ENCODE measurements at places on chromosomes 6 and 20.

DNA sequence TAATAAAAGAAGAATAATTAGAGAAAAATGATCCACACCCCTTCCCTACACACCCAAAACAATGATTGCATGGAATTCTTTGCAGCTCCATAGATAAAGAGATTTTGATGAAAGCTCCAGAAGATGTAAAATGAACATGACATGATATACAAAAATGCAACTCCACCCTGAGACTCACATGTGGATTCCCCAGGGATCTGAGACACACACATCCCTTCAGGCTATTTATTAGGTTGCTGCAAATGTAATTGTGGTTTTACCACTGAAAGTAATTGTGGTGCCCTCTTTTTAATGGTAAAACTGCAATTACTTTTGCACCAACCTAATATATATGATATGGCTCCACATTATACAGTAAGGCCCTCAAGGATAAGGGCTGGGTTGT lies 40.4 kb upstream of the TBC1D7 start:
- DNase-seq, result no peak

GRCh38 chr20:57294550-57294949 lies 28.1 kb upstream of the BMP7 start:
- DNase-seq, result no peak

GRCh38 chr20:23537030-23537429 lies 31.3 kb downstream of the CST9L start:
- DNase-seq, result no peak

GRCh38 chr20:54620611-54621010 lies 145.2 kb downstream of the DOK5 start:
- no peak for DNase-seq

- DNase-seq, result no peak
Measured at GRCh38 chr6:62971976-62972658, 239.2 kb upstream of the FKBP1C start.

- DNase-seq, result no peak
Measured at GRCh38 chr20:18705490-18705889, 108.1 kb upstream of the SCP2D1 start.

GRCh38 chr20:53270792-53271375 lies 298.7 kb downstream of the TSHZ2 start:
- DNase-seq, result no peak

DNA sequence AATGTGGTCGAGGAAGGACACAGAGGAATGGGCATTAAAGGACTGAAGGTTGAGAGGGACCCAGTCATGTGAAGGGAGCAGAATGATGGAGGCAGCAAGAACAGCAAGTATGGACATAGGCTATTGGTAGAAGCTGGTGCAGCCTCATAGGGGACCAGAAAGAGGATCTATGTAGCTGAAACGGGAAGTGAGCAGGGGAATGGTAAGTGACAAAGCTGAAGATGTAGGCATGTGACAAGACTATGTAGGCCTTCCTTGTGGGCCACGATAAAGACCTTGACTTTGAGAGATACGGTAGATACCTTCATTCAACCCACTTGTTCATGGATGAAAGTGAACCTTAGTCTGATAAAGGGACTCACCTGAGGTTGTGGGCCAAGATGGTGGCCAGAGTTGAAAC lies 3.5 kb downstream of the CTNNBL1 start:
- DNase-seq, result no peak

GRCh38 chr6:126245077-126245476 lies 94.8 kb upstream of the CENPW start:
- no peak for DNase-seq

- peak; percentile 21 for DNase-seq
Measured at GRCh38 chr20:13220194-13220903, 725 bp upstream of the ISM1 start.

GRCh38 chr6:119147101-119148053 lies 68.9 kb upstream of the FAM184A start:
- peak; percentile 57 for DNase-seq

GRCh38 chr6:11055127-11055627 lies 11.1 kb upstream of the ELOVL2 start:
- DNase-seq, result no peak

- DNase-seq, result no peak
Measured at GRCh38 chr20:6732001-6732447, 35.5 kb upstream of the BMP2 start.

GRCh38 chr6:3232017-3232945 lies 4.8 kb upstream of the TUBB2B start:
- no peak for DNase-seq

DNA sequence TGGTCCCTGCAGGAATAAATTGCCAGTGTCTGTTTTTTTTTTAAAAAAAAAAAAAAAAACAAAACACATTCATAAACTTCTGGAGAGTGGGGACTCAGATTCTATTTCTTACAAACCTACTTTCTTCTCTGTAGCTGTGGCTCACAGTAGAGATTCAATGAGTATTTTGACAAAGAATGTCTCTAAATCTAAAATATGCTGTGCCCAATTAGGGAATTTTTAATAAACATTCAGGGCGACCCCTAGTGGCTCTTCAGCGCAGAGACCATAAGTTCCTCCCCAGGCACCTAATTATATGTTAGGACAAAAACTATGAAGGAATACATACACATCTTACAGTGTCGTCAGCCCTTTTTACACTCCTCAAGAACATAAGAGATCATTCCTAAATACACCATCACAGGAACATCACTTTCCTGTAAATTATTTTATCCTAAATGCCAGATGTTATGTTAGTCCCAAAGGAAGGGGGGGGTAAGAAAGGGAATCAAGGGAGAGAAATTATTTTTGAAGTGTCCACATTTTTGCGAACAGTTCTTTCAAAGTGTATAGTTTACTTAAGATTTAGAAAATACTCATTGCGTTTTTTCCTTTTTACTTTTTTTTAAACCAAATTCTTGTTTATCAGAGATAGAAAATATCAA lies 21.8 kb upstream of the NAA20 start:
- peak; percentile 30 for DNase-seq

- DNase-seq, result no peak
Measured at GRCh38 chr6:126661646-126662045, 321.7 kb downstream of the CENPW start.

DNA sequence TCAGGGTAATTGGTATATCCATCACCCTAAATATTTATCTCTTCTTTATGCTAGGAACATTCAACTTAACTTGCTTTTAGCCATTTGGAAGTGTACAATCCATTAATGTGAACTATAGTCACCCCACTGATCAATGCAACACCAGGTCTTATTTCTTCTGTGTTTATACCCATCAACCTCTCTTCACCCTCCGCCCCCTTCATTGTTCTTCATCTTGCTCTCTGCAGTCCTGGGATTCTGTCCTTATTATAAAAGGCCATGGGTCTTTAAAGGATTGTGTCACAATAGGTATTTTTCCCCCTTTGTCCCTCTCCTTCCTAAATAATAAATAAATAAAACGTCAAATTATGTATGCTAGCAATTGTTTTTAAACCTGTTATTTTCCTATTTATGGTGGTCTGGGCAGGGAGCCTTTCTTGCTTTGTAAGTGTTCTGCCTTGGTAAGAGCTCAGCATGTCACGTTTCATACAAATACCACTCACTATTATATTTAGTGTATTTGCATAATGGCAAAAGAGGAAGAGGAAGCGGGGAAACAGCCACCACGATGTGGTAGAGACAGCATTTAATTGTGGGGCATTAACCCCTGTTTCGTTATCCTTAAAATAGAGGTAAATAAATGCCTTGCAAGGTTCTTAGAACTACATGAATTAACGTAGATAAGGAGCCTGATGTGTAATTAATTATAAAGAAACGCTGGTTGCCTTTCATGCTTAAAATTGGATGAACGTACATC lies 1.9 kb downstream of the ABRACL start:
- no peak for DNase-seq

GRCh38 chr20:13638162-13638495 lies 603 bp downstream of the TASP1 start:
- no peak for DNase-seq

DNA sequence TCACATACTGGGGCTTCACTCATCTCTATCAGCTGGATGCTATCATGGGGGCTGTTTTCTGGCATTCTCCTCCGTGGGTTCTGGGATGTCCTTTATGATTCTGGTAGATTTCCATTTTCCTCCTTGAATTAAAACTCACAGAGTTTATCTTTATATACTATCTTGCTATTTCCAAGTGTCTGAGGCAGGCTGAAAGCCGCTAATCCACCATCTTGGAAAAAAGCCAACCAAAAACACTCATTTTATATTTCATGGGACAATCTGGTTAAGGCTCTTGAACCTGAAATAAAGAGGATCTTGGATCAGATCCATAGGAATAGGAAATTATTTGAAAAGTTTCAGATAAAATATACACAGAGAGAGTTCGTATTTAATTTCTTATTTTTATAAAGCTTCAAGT lies 86.0 kb downstream of the AFG1L start:
- DNase-seq, result no peak

DNA sequence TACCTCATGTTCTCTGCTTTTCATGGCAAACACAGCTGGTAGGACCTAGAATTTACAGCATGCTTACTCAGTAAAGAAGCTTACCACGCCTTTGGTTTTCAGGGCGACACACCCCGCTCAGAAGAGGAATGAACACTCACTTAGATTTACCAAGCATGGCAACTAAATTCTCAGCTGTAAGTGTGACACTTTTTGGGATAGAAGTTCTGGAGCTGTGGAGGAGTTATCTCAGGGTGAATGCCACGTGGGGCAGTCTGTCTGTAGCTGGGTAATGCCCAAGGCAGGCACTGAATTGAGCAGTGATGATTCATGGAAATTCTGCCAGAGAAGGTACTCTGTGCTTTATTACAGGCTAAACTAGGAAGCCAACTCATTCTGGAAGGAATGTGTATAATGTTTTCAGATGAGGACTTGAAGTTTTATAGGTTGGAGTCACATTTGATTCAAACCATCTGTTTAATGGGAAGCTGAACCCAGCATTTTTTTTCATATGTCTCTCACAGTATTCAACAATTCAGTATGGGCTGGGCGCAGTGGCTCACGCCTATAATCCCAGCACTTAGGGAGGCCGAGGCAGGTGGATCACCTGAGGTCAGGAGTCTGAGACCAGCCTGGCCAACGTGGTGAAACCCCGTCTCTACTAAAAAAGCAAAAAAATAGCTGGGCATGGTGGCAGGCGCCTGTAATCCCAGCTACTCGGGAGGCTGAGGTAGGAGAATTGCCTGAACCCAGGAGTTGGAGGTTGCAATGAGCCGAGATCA lies 3.5 kb upstream of the PRIM2 start:
- no peak for DNase-seq

DNA sequence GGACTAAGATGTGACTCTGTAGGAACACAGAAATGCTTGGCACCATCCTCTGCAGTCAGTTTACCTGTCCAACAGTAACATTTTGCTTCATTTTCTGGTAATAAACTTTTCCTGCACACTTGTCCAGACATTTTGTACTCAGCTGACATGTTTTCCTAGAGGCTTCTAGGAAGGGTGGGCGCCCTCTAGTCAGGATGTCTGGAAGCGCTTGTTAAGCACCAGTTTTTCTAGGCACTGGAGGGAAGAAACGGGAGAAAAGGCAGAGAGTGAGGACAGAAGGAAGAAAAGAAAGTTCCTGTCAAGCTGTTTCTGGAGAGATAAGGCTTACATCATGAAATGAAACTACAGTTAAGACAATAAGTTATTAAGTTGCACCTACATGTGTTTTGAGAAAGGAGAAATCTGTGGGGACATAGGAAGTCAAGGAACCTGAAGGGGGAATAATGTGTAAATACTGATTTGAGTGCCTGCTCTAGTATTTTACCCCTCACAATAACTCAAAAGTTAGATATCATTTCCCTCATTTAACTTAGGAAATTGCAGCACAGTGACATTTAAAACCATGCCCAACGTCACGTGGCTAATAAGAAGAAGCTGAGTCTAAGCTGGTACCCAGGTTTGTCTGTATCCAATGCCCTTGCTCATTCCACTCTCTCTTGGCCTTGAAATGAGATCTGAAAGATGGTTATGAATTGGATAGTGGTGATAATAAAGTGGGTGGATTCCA lies 42.7 kb upstream of the TNFRSF21 start:
- no peak for DNase-seq

DNA sequence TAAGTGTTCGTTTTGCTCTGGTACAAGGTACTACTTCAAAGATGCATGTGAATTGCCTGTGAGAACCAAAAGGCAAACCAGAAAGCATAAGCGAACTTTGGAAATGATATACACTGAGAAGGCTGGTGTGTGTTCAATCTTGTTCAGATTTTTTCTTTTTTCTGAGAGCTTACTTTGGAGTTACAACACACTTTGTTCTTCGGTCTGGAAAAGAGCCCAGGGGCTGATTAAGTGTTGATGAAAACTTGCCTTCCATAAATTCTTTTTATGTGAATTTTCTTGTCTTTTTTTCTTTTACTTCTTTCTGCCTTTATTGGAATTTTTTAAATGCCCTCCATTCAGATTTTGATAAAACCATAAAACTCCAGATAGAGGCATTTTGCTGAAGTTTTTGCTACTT lies 395.1 kb upstream of the SASH1 start:
- DNase-seq, result no peak

GRCh38 chr20:12554426-12554825 lies 454.3 kb upstream of the SPTLC3 start:
- no peak for DNase-seq

GRCh38 chr20:3729378-3729777 lies 3.1 kb upstream of the HSPA12B start:
- DNase-seq, result no peak

- no peak for DNase-seq
Measured at GRCh38 chr20:53128004-53128403, 155.8 kb downstream of the TSHZ2 start.

DNA sequence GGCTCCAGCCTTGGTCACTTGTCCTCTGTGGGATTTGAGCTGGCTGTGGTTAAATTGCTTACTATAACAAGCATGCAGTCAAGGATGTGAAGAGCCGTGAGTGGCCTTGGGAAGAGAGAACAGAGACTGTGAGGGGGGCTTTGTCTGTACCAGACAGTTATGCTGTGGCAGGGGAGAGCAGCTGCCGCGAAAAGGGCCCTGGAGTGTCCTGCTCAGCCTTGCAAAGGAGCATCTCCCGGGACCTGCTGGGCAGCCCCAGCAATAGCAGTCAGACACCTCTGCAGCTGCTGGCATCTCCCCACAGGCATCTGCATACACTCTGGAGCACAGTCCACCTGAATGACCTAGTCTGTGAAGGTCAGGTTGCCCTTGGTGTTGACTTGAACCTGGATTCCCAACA lies 6.3 kb downstream of the EBF4 start:
- no peak for DNase-seq

GRCh38 chr6:26103141-26103769 lies 16.0 kb downstream of the HFE start:
- no peak for DNase-seq

DNA sequence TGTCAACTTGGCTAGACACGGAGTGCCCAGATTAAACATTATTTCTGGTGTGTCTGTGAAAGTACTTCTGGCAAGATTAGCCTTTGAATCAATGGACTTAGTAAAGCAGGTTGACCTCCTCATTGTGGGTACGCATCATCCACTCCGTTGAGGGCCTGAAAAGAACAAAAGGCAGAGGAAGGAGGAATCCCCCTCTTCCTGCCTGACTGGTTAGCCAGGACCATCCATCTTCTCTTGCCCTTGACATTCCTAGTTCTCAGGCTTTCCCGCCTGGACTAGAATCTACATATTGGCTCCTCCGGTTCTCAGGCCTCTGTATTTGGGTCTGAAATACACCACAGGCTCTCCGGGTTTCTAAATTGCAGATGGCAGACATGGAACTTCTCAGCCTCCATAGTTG lies 74.0 kb upstream of the POPDC3 start:
- DNase-seq, result no peak

GRCh38 chr6:75438013-75438431 lies 55.6 kb downstream of the FILIP1 start:
- no peak for DNase-seq
